Fibroblast of mammary gland (primary cell): ENCODE measurements at places on chromosomes 4 and X.

DNA sequence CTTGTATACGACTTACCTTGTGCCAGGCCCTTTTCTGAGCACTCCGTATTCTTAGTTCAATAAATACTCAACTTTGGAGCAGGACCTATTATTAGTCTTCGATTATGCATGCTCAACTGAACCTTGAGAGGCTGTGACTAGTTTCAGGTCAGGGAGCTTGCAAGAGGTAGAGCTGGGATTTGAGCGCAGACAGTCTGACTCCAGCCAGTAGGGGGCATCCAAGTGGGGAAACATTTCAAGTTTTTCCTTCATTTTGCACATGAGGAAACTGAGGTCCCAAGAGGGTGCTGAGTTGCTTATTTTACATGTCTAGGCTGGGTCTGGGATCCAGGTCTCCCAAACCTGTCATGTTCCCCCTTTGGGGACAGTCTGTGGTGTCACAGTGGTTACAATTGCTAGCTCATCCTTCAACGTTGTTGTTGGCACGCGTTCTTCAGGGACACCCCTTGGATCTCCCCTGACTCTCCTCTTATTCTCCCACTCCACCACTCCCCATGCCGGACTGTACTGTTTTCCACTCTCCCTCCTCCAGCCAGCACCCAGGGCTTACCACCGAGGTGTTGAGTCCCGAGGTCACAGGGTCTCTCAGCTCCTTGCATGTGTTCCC, 6.7 kb upstream of the PRICKLE3 start:
- DNase-seq, result peak; percentile 45

GRCh38 chrX:2657532-2658113, 33.5 kb upstream of the CD99 start:
- DNase-seq, result no peak

GRCh38 chr4:182449186-182449929, 206.2 kb downstream of the TENM3 start:
- DNase-seq, result peak; percentile 60

DNA sequence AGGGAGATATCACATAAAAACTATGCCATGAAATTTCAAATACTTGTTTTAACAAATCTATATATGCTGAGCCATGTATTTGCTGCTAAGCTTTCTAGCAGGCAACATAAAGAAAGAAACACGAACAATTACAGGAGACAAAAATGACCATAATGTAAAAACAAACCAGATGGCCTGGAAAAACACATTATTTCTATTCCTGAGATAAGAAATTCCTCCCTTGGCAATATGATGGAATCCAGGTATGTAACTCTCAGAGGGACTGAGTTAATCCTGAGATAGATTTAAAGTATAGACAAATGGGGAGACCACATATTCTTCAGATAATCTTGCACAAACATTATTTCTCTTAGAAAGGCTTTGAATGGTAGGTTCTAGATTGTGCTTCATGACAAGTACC, 224.1 kb upstream of the MAB21L2 start:
- DNase-seq, result no peak

DNA sequence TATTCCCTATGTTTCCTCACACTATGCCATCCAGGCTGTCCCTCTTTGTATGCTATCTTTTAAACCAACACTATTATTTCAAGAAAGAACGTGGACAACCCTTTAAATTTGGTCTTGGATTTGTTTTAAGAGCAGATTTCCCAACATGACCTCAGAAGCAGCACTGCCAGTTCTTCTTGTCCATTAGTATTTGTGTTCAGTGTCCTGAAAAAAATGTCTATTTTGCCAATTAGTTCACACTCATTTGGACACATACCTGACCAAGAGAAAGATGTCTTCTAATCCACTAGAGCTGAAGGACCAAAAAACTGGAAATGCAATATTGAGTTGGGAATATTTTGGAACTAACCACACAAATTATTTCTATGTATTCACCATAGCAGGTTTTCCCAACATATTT, 223.2 kb upstream of the CNKSR2 start:
- no peak for DNase-seq

DNA sequence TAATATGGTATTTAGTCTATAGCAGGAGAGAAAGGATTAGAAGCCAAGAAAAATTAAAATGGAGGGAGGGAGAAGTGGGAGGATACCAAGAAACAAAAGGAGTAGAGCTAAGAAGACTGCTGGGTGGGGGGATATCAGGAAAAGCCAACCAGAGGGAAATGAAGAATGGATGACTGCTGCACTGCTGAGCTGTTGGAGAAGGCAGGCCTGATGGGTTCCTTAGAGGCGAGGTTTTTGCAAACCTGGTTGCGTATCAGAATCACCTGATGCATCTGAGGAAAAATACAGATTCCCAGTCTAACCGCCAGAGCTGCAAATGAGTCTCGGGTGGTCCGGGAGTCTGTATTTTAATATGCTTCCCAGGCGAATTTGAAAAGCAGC, 1.5 kb downstream of the PGRMC1 start:
- DNase-seq, result no peak

DNA sequence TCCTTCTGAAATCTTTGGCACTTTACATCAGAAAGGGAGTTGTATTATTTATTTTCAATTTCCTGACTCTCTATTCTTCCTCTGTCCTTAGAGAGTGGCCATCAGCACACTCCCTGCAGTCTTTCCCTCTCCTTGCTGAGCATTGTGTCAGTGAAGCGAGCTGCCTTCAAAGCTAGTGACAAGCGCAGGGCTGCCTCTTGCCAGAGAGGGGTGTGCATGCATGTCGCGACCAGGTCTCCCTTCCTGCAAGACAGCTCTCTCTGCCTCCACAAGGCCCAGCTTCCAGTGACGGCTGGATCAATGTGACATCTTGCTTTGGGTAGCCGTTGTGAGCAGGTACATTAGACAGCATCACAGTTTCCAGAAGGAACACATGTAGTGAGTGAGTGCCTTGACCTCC, 810.9 kb upstream of the TENM3 start:
- no peak for DNase-seq

- no peak for DNase-seq
Measured at GRCh38 chr4:85495621-85496020, 20.7 kb downstream of the ARHGAP24 start.

GRCh38 chrX:153351981-153352380, 18.0 kb downstream of the ZNF275 start:
- DNase-seq, result no peak
